ENCODE measurements at places on chromosomes 6 and 20. TPM values are rescaled to one million over a fixed set of nuclear protein-coding genes. Genes with fewer than 3 reads are reported as not detected.

TMC2 gene
- total RNA-seq: not detected

TRDN gene
- not detected for total RNA-seq

MICA gene
- total RNA-seq: 27.6 TPM

CHRNA4 gene
- total RNA-seq: 2.1 TPM

TMX4 gene
- 14.9 TPM for total RNA-seq

HCRTR2 gene
- not detected for total RNA-seq

EXOC2 gene
- total RNA-seq: 12.6 TPM

MTFR2 gene
- 12.3 TPM for total RNA-seq

GATA5 gene
- total RNA-seq: 1.1 TPM

ANKRD66 gene
- not detected for total RNA-seq

EEF1A2 gene
- 177 TPM for total RNA-seq

XPO5 gene
- 29.2 TPM for total RNA-seq

TRAPPC3L gene
- total RNA-seq: not detected

DYNLRB1 gene
- total RNA-seq: 223 TPM

NR2E1 gene
- total RNA-seq: not detected

SLC26A8 gene
- not detected for total RNA-seq

GSTA1 gene
- total RNA-seq: not detected

YWHAB gene
- 225 TPM for total RNA-seq

PPIL6 gene
- total RNA-seq: 3.1 TPM

MDFI gene
- 0.81 TPM for total RNA-seq

THBS2 gene
- 0.17 TPM for total RNA-seq

UBE2C gene
- total RNA-seq: 249 TPM

BNIP5 gene
- total RNA-seq: not detected

STMN3 gene
- total RNA-seq: 9.0 TPM

FOXC1 gene
- total RNA-seq: 6.5 TPM

FKBP1C gene
- total RNA-seq: 2.0 TPM

HEY2 gene
- total RNA-seq: 0.07 TPM

OR2H2 gene
- not detected for total RNA-seq

TP53TG5 gene
- not detected for total RNA-seq

IFT52 gene
- total RNA-seq: 32.5 TPM

LY6G6C gene
- total RNA-seq: not detected

SLC17A2 gene
- not detected for total RNA-seq

TUBB2B gene
- 13.8 TPM for total RNA-seq

TNXB gene
- 0.89 TPM for total RNA-seq

VSTM2L gene
- 7.1 TPM for total RNA-seq

MUC21 gene
- total RNA-seq: not detected

COL19A1 gene
- not detected for total RNA-seq

MOG gene
- not detected for total RNA-seq

TPD52L1 gene
- 52.4 TPM for total RNA-seq

SLC16A10 gene
- total RNA-seq: 0.28 TPM

EZR gene
- total RNA-seq: 311 TPM

LRRC73 gene
- total RNA-seq: 1.3 TPM

SSTR4 gene
- not detected for total RNA-seq

C6orf141 gene
- 23.4 TPM for total RNA-seq

CLPSL1 gene
- total RNA-seq: not detected

BPI gene
- not detected for total RNA-seq

PTCRA gene
- not detected for total RNA-seq

GFRA4 gene
- not detected for total RNA-seq

SLC22A7 gene
- total RNA-seq: not detected
